GM18507 (cell line): ENCODE measurements at places on chromosomes 12 and 14.

DNA sequence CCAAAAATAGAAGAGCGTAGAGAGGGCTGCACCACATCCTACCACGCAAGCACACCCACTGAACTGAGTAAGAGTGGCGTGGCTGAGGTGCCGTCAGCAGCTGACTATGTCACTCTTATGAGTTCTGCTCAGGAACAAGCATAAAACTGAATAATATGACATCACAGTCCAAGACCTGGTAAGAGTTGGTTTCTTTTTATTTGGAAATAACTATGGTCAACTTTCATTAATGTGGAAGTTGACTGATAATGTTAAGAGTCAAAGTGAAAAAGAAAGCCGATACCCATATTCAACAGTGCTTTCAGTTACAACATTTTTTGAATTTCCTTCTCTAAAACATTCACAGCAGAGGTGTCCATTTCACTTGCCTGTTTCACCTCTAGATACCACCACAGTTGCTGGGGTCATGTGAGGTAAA is 44.6 kb downstream of the GNS start:
- DNase-seq = no peak

- no peak for DNase-seq
Measured at GRCh38 chr12:109716512-109717389, 3.1 kb downstream of the FAM222A start.

DNA sequence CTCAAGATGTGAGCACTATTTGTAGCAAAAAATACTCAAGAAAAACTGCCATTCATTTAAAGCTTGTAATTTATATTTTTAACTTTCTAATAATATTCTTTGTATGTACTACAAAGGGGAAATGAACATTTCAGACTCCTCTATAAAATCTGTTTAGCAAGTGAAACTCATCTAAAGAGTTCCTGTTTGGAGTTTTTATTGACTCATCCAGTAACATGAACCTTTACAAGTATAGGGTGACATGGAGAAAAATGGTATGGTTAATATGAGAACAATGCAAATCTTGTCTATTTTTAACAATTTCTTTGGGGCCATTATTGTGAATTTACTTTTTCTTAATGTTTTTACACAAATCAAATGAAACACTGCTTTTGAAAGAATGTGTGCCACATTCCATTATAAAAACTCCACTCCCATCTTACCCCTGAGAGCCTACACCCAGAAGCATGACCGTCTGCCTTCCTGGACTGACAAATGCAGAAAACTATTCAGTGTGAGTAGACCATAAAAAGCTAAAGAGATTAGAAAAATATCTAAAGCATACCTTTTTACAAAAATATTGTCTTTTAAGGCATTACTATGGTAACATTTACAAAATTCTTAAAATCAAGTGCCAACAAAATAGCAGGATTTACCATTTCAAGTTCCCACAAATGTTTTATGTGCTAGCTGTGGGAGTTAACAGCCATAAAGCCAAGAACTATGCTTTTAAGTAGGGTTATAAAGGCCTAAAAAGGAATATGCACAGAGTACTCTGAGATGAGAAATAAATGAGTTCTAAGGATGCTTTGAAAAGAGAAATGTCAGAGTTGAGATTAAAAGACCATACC is 144.0 kb downstream of the ADAMTS20 start:
- no peak for DNase-seq

- DNase-seq = no peak
Measured at GRCh38 chr12:31828071-31828470, 99.2 kb upstream of the AMN1 start.

DNA sequence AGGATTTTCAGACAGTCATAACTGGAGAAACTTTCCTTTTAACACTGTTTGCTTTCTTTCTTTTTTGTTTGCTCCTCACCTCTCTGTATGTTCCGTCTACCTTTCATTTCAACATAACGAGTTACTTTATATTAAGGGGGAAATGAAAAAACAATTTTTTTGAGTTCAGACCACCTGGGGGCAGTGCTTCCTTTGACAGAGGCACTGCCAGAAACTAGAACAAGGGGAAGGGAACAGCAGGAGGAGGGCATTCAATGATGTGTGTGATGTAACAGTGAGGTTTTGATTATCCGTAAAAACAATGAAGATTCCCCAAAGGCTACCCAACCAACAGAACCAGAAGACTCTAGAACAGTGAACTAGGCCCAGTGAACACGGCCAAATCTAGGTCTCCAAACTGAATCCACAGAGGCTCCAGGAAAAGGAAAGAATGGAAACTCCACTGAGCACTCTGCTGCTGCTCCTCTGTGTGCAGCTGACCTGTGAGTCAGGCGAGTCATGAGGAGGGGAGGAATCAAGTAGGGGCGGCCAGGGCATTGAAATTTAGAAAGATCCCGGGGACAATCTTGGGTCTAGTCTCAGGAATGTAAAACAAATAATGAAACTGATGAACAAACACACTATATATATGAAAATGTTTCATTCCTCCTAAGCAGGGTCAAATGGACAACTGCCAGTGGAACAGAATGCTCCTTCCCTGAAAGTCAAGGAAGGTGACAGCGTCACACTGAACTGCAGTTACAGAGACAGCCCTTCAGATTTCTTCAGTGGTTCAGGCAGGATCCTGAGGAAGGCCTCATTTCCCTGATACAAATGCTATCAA is 323.5 kb downstream of the DAD1 start:
- no peak for DNase-seq
